ENCODE measurements at places on chromosomes 13 and 19.

- DNase-seq: peak; percentile 53
Observed at GRCh38 chr13:75258159-75258782, 223.7 kb downstream of the TBC1D4 start.

- DNase-seq: peak; percentile 88
Observed at GRCh38 chr13:36919171-36919832, 736 bp downstream of the SMAD9 start.

DNA sequence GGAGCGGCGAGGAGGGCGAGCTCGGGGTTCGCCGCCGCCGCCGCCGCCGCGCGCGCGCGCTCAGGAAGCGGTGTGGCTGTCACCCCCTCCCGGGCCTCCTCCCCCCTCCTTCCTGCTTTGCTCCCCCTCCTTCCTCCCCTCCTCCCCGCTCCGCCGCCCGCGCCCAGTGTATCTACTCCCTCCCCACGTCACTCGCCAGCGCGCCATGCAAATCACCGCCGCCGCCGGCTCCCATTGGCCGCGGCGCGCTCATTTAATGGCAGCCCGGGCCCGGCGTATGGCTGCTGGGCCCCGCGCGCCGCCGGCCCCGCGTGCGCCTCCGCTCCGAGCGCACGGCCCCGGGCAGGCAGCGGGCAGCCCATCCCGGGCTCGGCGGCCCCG, 335 bp upstream of the SOX1 start:
- DNase-seq: no peak

DNA sequence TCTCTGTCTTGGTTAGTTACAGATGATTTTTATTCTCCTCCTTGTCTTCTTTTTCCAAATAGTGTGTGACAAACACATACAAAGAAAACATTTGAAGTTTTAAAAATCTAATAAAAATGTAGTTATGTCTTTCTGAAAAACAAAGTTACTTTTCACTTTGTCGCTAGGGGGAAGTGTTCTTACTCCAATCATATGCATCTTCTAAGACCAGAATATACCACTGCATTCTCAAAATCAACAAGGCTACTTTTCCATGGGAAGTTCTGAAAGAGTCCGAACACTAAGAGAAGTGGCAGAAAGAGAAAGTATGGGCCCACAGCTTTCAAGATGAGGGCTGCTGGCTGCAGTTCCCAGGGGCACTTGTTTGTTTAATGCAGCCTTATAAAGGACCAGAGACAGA, 208.9 kb downstream of the DCT start:
- DNase-seq: no peak

DNA sequence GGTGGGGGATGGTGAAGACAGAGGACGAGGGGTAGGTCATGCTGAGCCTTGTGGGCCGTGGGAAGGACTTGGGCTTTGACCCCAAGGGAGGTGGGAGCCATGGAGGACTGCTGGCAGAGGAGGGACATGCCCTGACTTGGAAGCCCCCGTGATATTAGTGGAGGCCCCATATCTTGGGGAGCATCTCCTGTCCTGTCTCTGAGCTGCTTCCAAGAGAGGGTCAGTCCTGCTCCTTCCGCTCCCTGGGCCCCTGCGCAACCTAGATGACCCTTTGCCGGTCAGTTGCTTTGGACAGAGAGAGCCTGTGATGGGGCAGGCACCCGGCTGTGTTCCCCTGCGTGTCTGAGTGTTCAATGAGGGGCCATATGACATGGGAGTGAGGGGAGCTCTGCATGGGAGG, 5.2 kb downstream of the TLE6 start:
- no peak for DNase-seq

DNA sequence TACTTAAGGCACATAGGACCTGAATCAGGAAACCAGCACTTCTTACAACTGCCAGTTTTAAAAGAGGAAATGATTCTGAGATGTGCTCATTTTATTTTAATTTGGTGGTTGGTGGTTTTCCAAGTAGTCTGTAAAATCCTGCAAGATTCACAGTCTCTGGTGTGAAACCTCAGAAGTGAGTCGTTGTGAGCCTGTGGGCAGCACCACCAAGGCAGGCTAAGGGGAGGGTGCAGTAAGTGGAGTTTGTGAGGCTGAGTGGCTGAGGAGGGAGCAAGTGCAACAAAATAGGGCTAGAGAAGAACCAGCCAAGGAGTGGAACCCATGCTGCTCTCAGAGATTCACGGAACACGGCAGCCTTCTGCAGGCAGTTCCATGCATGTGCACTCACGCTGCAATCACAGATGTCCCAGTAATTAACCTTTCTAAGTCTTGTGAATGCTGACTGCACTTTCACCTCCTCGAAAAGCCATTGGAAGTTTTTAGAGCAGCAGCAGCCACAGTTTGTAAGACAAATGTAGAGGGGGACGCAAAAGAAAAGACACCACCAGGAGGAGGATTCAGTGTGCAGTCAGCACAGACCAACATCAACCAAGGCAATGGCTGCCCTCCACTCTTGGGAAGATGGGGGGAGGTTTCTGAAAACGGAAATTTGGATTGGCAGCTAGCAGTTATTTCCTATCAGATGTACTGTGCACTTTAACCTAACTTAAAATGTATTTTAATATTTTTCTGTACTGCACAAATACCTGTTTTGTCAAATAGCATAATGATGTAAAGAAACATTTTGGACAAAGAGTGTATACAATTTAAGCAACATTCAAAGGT, 44.9 kb downstream of the ESD start:
- no peak for DNase-seq

GRCh38 chr13:34401696-34402095, 540.4 kb upstream of the NBEA start:
- DNase-seq: no peak

DNA sequence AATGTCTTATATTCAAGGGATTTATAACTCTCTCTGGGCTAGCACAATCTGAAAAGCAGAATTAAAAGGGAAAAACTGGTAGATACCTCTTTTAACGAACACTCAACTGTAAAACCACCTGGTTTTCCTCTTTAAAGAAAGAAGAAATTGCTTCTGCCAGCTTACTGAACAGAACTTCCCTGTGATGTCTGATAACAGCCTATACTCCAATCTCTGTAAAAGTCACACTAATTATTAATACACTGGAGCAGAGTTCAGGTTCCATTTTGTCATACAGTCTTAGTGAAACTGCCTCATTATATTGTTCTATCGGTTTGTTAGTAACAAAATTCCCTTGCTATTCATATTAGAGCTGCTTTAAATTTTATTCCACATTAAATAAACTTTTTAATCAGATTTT, 251.0 kb upstream of the STARD13 start:
- no peak for DNase-seq

- DNase-seq: no peak
Observed at GRCh38 chr13:29681864-29682263, 86.4 kb upstream of the SLC7A1 start.

GRCh38 chr13:28991764-28992163, 171.6 kb downstream of the MTUS2 start:
- no peak for DNase-seq

- no peak for DNase-seq
Observed at GRCh38 chr19:44741258-44741731, 7.2 kb upstream of the BCL3 start.

DNA sequence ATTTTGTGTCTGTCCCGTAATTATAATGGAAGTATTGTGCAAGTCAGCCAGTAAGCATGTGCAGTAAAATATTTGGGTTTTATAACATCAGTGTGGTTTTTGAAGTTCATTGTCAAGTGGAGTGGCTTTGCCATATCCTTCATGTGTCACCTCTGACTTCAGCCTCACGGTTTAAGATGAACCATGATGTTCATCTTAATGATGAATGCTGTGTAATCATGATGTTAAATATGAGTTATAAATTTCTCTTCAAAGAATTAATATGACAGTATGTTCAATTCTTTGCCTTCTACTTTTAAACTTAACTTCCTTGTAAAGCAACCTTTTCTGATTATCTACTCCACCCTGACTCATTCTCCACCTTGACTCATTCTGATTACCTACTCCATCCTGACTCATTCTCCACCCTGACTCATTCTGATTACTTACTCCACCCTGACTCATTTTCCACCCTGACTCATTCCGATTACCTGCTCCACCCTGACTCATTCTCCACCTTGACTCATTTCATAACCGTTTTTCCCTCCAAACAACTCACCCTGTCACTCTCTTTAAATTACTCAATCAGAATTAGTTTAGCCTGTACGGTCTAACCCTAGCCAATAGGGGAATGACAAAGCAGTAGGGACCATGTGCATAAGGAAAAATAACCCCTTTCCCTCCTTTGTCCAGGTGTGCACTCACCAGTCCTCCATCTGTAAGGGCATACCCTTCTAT, 50.3 kb upstream of the ANKRD10 start:
- DNase-seq: no peak

DNA sequence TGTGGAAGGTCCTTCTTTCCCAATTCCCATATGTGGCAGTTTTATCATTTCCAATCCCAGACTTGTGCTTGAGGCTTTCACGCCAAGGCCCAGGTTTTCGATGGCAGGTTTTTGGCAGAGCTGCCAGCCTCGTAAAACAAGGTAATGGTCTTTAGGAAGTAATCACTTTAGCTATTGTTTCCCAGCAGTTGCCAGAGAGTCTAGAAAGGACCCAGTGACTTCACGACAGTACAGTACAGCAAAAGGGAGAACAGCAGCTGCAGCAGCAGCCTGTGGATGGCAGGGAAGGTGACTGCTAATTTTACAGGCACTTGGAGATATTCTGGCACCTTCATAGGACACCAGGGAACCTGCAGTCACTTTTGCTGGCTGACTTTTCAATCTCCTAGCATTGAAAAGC, 291.6 kb upstream of the MAB21L1 start:
- no peak for DNase-seq

DNA sequence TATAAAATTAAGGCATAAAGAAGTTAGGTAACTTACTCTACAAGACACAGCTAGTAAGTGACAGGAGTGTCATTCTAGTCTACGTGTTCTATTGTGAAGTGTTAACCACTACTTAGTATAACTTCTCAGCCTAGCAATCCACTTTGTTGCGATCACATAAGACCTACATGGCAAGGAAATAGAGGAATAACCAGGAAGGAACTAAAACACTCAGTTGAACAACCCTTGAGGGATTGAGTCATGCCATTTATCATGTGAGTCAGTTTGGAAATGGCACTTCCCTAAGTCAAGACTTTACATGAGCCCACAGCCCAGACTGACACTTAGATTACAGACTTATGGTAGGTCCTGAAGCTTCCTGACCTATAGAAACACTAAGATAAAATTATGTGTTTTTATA, 279.5 kb upstream of the PCDH20 start:
- DNase-seq: no peak

- DNase-seq: no peak
Observed at GRCh38 chr19:5497297-5497696, 42.1 kb downstream of the ZNRF4 start.

- peak; percentile 71 for DNase-seq
Observed at GRCh38 chr19:1079566-1080111, 12.7 kb downstream of the ARHGAP45 start.

DNA sequence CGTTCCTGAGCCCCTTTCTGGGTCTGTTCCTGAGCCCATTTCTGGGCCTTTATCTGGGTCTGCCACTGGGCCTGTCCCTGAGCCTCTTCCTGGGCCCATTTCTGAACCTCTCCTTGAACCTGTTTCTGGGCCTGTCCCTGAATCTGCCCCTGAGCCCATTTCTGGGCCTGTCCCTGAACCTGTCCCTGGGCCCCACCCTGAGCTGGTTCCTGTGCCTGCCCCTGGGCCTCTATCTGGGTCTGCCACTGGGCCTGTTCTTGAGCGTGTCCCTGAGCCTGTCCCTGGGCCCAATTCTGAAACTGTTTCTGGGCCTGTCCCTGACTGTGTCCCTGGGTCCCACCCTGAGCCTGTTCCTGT, 40.4 kb upstream of the GRTP1 start:
- no peak for DNase-seq

- no peak for DNase-seq
Observed at GRCh38 chr19:455851-456546, 4.8 kb downstream of the SHC2 start.

DNA sequence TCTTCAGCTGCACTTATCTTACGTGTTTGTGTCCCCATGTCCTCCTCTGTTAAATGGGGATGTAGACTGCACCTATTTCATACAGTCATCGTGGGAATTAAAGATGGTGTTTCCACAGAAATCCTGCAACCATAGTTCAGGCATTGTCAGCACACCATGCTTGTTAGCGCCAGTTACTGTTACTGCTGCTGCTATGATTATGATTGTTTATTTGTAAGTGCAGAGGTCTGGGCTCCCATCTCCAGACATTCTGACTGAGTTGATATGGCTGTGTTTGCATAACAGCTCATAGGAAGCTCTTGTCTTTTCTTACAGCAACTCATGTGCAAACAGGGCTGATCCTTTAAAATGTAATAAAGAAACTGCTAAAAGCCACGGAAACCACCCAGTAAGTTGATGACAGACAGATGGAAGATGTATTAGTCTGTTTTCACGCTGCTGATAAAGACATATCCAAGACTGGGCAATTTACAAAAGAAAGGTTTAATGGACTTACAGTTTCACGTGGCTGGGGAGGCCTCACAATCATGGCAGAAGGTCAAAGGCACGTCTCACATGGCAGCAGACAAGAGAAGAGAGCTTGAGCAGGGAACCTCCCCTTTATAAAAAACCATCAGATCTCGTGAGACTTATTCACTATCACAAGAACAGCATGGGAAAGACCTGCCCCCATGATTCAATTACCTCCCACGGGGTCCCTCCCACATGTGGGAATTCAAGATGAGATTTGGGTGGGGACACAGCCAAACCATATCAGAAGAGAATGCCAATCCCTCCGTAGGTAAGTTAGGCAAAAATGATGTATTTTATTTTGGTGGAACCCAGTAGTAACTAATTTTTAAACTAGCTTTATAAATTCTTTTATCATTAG, 1.6 kb downstream of the ZSCAN5A start:
- no peak for DNase-seq

GRCh38 chr19:54949412-54949811, 2.1 kb upstream of the NLRP7 start:
- DNase-seq: no peak

DNA sequence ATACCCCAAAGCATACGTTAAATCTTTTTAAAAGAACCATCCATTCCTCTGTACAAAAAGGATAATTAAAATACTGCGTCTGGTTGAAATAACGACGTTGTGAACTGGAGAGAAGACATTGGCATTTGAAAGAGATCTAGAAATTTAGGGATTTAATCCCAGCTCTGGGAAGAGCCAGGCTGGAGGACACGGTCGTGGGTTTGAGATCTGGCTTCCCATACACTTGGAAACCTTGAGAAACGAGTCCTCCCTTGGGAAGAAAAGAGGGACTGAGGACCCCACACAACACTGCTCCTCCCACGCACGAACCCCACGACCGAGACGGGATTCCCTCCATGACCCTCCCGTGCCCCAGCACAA, 625 bp downstream of the ZNF709 start:
- no peak for DNase-seq

GRCh38 chr19:29492769-29493168, 33.0 kb upstream of the VSTM2B start:
- no peak for DNase-seq
